ENCODE measurements at places on chromosomes 1 and 21.

GRCh38 chr1:174940646-174941175 is 59.0 kb upstream of the CACYBP start:
- DNase-seq, result peak; percentile 69

GRCh38 chr1:11930571-11931445 is 3.7 kb upstream of the PLOD1 start:
- DNase-seq, result no peak

GRCh38 chr21:35585155-35585554 is 475.2 kb downstream of the SETD4 start:
- no peak for DNase-seq

DNA sequence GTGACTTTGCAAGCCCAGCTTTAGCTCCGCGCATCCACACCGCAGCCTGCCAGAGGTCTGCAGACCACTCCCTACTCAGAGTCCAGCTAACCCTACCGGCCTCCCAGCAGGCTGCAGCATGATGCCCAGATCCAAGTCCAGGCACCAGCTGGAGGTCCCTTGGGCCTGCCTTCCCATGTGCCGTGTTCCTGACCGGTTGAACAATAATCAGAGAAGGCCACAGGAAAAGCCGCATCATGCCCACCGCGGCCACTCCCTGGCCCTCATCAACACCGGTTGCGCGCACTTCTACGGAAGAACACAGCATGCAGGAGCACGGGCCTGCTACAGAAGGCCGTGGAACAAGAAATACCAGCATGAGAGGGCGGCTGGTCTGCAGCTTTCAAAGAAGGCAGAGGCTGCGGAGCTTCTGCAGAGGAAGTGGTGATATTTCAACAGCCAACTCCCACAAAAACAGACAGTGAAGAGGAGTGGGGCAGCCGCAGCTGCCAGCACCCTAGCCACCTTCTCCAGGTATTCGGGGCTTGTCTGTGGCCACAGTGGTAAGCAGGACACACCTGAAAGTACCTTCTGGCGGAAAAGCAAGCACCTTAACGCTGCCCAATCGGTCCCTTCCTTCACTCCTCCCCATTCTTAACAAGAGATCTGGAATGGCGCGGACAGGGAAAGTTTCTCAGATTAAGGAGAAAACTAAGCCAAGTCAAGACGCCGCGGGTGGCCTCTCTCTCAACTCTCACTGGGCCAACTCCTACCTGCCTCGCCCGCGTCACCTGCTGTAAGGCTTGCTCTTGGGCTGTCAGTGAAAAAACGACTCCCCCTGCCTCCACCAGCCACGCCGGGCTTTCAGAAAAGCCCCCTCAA is 1.5 kb downstream of the PGBD5 start:
- no peak for DNase-seq

- no peak for DNase-seq
These were observed 1.6 kb downstream of the CLEC20A start for GRCh38 chr1:178495158-178495557.

DNA sequence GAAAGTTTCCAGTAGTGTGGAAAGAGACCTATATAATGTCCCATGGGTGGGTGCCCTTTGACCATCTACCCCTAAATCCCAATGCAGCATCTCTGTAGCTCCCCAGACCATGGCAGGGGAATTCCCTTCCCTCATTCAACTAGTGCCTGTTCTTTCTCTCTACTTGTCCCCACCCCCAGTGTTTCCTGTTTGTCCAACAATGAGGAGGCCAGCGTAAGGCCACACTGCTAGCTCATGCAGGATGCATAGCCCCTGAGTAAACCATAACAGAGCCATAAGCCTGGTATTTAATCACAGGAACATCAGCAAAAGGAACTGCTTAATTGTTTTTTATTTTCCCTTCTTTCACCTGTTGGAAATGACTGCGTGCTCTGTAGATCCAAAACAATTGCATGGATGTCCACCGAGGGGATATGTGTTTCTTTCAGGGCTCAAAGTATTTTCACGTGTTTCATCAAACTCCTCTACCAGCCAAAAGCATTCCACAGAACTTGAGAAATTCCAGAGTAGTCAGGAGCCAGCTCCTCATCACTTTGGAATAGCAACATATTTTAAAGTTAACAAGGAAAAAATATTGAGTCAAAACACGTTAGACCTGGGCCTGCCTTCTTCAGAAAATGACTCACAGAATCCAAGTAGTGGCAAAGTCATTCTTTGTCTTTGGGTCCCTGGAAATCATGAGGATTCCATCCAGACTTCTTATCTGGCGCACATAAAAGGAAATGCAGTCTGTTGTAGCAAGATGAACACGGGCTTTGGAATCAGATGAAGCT is 162.5 kb upstream of the SGIP1 start:
- DNase-seq, result no peak

GRCh38 chr1:109764561-109765482 is 1.1 kb upstream of the EPS8L3 start:
- DNase-seq, result no peak

DNA sequence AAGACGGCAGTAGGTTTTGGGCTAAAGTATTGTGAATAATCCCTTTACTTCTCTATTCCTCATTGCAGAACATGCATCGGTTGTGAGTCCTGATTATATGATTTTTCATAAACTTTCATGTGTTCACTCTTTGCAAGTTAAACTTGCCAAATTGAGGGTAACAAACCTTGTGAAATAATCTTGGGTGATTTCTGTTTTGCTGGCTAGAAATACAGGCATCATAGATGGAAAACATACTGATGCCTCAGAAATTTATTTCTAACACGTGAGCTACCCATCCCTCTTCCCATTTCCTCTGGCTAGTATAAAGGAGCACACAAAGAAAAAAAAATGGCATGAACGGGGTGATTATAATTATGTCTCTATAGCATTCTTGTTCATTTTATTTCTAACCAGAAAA is 39.6 kb downstream of the RGS5 start:
- no peak for DNase-seq

GRCh38 chr1:56385314-56385713 is 194.0 kb downstream of the PLPP3 start:
- no peak for DNase-seq

DNA sequence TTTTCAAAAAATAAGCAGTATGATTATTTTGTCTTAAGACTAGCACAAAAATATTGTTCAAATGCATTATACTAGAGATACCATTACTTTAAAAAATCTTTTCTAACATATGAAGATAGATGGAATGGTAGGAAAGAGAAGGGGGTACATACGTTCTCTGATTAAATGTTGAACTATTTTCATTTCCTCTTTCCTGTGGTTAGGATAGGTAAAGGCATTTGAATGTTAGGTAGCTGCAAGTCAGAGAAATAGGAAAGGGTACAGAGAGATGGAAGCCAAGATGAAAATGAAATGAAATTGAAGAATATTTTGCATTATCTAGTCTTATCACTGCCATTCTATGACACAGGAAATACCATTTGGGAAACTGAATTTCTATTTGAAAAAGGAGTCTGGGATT is 28.3 kb downstream of the TLCD4 start:
- DNase-seq, result no peak

DNA sequence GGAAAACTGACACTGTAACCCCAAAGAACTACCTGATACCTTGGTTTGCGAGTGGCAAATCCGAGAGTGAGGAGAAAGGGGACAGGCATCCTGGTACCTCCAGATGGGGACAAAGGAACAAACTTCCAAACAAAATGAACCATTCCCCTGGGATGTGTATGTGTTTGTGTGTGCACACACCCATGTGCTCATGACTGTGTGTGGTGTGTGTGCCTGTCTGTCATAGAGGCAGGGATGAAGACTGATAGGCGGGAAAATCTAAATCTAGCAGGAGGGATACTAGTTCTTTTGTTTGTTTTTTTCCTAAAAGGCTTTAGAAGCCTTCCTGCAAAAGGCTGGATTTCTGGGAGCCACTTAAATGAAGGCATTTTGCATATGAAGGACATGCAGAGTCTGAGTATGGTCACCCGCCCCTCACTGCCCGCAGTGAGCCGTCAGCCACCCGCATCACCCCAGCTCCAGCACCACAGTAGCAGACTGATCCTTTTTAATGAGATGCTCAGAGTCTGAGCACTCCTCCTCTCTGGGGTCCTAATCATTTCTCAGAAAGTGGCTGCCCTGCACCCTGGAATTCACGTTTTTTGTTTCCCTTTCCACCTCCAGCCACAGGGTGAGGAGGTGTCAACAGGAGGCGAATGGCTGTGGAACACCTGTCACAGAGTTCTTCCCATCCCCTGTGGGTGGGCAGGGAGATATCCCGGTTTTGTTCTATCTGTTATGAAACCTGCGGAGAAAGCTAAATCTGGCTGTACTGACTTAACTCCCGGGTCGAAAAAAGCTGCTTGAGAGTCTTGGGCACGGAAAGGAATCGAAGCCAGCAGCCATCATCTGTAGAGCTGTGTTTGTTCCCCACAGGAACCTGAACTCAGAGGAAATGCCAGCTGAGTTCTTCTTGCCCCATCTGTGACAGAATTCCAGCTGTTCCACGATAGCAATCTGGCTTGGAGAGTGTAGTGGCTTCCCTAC is 34.9 kb downstream of the UTP25 start:
- no peak for DNase-seq

DNA sequence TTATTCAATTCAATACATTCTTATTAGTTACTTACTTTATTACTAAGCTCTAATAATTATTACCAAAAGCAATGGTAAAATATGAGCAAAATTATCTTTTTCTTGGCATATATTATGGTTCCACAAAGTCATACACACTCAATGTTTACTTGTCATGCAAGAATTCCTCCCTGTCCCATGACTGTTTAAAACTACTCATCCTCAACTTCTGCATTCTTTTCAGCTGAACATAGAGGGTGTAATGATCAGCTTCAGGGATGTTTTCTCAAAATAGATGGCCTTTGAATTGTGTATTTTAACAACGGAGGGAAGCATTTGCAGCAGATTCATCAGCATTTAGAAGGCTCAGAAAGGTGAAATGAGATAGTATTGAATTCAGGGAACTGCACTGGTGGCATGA is 499.0 kb downstream of the RWDD3 start:
- no peak for DNase-seq

DNA sequence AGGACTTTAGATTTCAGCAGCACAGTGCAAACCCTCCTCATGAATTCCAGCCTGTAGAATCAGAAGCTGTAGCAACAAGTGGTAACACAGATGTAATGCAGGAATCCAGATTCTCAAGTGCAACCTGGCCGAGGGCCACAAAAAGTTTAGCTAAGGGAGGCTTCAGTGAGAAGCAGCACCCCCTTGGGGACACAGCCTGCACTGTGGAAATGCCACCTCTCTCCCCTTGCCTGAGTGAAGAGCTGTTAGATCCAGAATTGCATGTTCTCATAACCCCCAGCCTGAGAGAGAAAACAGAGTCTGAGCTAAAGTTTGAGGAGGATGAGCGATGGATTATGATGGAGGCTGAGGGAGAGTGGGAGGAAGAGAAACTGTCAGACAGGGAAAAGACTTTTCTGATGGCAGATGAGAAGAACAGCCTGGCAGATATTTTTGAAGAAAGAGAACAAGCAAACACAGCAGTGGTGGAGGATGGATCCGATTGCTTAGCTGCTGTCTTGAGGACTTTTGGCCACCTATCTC is 80.5 kb upstream of the BMP8A start:
- DNase-seq, result no peak

GRCh38 chr1:230067871-230068620 is 1.0 kb downstream of the GALNT2 start:
- DNase-seq, result no peak

- DNase-seq, result no peak
These were observed 2.6 kb upstream of the IFI44L start for GRCh38 chr1:78617615-78618026.

DNA sequence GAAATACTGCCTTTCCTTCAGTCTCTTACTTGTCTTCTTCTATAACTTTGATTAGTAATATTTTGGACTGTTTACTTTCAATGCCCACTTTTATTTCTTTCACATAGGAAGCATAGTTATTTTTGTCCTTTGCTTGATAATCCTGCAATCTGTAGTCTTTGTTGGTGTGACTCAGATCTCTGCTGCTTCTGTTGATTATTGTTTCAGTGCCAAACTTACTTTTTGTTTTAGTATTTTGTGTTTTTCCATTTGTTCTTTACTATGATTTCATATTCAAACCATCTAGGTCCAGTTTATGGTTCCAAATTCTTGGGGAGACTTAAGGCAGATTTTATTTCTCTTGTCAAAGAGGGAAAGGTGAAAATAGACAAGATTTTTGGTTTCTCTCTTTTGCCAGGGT is 399.9 kb downstream of the HLX start:
- no peak for DNase-seq

- DNase-seq, result no peak
These were observed 50.5 kb downstream of the MTF2 start for GRCh38 chr1:93129507-93130099.

- no peak for DNase-seq
These were observed 577.4 kb downstream of the PTBP2 start for GRCh38 chr1:97298966-97299365.

GRCh38 chr1:179976970-179977651 is 22.5 kb downstream of the CEP350 start:
- no peak for DNase-seq

- no peak for DNase-seq
These were observed 470.6 kb downstream of the PTPRU start for GRCh38 chr1:29706936-29707335.

DNA sequence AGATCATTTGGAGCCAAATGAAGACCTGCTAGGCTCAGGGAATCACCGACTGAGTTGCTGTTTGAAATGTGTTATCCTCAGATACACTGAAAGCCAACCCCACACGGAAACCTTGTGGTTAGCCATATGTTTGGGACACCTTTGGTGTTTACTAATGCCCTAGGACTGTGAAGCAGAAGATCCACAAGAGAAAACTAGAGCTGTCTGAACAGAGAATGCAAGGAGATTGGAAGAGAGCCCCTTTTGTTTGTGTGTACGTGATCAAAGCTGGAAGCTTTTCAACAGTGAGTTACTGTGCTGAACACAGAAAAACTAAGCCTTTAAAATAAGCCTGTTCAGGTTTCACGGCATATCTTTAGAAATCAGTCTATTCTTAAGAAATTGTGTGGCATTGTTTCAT is 908.2 kb upstream of the ADGRL2 start:
- DNase-seq, result no peak

- no peak for DNase-seq
These were observed 44.2 kb downstream of the RPAP2 start for GRCh38 chr1:92343061-92343460.

GRCh38 chr1:15181564-15181963 is 28.0 kb downstream of the TMEM51 start:
- no peak for DNase-seq

GRCh38 chr1:70039485-70039884 is 165.9 kb downstream of the LRRC40 start:
- no peak for DNase-seq

- no peak for DNase-seq
These were observed 417.9 kb downstream of the MATN1 start for GRCh38 chr1:30305519-30305918.

DNA sequence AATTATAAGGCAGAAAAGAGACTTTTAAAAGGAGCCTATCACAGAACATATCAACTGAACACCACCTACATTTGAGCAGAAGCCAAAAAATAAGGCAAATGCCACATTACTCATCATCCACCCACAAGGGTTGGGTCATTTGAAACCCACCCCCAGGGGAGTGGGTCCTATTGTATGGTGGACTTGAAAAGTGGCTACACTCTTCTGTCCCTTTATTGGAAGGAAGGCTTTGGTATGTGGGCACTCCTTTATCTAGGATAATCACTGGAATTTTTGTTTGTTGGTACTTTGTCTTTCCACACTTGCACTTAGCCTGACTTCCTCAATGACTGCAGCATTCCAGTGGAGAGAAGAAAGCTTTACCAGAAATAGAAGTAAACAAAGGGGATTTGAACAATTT is 157.2 kb upstream of the COL11A1 start:
- no peak for DNase-seq

- DNase-seq, result no peak
These were observed 128.9 kb downstream of the GRIK1 start for GRCh38 chr21:29810871-29811270.
